ENCODE measurements at places on chromosomes 4 and X. TPM values are rescaled to one million over a fixed set of nuclear protein-coding genes. Genes with fewer than 3 reads are reported as not detected.

The GRID2 gene
- total RNA-seq = not detected

The QRFPR gene
- not detected for total RNA-seq

The PPP1R3F gene
- total RNA-seq = 3.4 TPM

The DAPP1 gene
- total RNA-seq = 33.0 TPM

The HOPX gene
- total RNA-seq = 121 TPM

The RBM47 gene
- total RNA-seq = 1.1 TPM

The LARP7 gene
- total RNA-seq = 26.6 TPM

DNA sequence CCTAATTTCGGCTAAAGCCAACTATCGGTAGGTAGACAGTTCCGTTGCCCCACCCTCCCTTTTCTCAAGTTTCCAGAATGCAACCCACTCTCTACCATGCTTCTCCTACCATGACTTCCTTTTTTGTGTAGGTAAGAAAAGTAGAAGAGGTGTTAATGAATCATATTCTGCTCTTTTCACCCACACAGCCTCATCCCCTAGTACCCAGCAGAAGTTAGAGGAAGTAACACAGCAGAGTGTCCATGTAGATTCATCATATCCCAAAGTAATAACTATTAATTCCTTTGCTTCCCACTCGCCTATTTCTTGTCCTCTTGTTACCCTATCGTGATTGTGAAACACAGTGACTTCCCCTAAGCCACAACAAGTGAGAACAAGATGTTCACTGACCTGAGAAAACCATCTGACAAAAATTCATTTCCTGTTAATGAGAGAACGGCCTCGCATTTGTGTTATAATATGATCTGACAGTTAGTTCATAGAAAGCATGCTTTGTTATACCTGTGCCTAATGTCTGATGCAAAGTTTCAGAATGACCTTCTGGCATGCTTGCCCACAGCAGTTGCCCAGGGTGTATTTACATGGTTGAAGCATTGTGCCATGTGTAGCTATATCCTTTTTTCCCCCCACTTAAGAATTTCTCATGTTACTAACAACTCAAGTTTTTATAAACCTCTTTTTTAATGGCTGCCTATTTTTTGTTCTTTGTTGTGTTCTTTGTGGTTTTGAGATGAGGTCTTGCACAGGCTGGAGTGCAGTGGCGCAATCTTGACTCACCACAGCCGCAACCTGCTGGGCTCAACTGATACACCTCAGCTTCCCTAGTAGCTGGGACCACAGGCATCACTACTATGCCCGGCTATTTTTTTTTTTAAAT lies 185.6 kb downstream of the RAP1GDS1 start:
- DNase-seq = peak; percentile 51

DNA sequence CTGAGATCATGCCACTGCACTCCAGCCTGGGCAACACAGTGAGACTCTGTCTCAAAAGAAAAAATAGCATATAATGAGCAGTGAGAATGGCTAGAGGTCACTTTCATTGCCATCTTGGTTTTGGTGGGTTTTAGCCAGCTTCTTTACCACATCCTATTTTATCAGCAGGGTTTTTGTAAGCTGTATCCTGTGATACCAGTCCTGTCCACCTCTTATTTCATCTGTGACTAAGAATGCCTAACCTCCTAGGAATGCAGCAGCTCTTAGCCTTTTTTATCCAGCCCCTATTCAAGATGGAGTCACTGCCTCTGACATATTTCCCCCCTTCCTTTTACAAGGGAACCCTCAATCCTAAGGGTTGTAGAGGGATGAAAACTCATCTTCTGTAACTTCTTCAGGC lies 26.1 kb upstream of the IGFBP7 start:
- DNase-seq = no peak

GRCh38 chr4:109302361-109303139 lies at the start of gene COL25A1:
Gene COL25A1, minus strand, starts transcription at chr4:109302658.
- peak; percentile 17 for DNase-seq

DNA sequence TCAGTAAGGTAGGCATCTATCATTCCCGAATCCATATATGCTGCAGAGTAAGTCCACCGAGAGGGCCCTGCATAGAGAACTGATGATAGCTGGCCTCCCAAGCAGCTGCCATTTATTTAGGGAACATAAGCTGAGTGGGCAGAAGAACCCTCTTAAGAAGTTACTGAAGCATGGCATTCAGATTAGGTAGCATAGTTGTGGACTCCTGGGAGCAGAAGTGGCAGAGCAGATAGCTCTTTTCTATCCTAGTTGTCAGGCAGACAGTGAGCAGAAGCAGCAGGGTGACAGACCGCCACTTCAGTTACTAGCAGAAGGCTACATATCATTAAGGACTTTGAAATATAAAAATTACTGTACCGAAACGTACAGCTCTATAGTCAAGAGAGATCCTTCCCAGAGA lies 454.7 kb downstream of the PPP4R3C start:
- DNase-seq = no peak

DNA sequence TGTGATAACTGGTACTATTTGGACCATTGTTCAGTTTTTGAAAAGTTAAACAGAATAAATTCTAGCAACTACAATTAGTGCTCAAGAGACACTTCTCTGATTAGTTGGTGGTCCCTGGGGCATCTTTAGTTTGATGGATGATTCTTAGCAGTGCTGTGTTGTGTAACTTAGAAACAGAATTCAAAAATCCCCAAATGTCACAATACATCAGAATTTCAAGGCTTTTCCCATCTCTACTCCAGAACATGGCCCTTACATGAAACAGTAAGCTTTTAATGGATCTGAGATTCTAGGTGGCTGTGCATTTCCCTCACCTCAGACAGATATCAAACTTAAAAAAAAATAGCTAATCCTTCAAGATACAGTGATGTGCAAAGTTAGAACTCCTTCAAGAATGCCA lies 104.4 kb upstream of the CXCL13 start:
- no peak for DNase-seq

- no peak for DNase-seq
Observed at GRCh38 chr4:17915439-17915838, 104.7 kb downstream of the NCAPG start.

GRCh38 chr4:13559413-13559812 lies 15.1 kb upstream of the NKX3-2 start:
- no peak for DNase-seq

GRCh38 chrX:103540145-103540544 lies 20.9 kb upstream of the RAB40A start:
- DNase-seq = no peak

DNA sequence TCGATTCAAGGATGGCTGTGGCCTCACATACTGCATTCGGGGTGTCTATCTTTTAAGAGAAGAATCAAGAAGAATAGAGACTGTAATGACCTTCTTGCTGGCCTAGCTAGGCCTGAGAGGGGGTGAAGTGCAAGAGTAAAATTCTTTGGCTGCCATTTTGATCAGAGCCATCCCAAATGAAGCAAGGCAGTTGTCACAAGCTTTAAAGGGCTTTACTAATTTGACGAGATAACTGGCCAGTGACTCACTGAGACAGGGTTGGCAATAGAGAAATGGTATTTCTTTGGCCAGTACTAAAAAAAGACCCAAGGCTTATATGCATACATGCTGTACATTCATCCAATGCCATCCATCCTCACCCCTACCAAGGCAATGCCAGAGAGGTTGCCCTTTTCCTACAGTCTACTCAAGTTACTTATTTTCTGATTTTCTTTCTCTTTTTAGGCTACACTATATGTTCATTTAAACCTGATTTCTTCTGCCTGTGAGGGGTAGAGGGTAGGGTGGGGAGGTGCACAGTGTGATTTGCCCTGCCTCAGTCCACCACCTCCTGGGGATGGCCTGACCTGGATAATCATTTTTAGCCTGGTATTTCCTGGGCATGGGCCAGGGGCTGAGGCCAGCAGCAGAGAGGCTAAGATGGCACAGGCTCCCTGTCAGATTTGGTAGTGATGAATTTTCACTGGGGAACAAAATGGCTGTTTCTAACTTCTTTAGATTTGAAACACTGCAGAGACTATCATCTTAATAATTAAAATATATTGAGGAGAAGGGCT lies 32.2 kb downstream of the ATG4A start:
- no peak for DNase-seq

DNA sequence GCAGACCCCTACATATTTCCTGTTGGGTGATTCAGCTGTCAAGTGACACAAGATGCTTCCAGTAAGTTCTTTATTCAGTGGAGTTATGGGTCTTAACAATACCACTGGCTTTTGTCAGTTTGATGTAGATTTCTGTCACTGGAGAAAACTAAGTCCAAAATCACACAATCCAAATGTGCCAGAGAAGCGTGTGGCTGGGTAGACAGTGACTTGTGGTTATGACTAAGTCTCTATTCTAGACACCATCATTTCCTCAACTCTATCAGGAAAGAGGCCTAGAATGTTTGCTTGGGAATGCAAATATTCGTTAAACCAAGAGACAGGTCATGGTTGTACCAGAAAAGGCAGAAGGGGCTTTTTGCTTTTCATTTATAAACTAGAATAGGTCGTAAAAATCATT lies 54.4 kb upstream of the HS3ST1 start:
- DNase-seq = no peak

GRCh38 chr4:139656614-139657486 lies 8.8 kb upstream of the MGST2 start:
- DNase-seq = peak; percentile 35

GRCh38 chrX:93420525-93421082 lies 252.8 kb downstream of the NAP1L3 start:
- DNase-seq = no peak

Measured in activated T-cell treated with anti-CD3 and anti-CD28 coated beads, Interleukin-2, amount 50 U/mL, for 4 hours (primary cell).